ENCODE measurements at places on chromosomes 4 and X. TPM values are rescaled to one million over a fixed set of nuclear protein-coding genes. Genes with fewer than 3 reads are reported as not detected.

PAGE4 gene
- total RNA-seq, result not detected

GRCh38 chrX:103183912-103184311, 31.0 kb upstream of the BEX4 start:
- DNase-seq, result no peak

ERVMER34-1 gene
- total RNA-seq, result 0.09 TPM

DNA sequence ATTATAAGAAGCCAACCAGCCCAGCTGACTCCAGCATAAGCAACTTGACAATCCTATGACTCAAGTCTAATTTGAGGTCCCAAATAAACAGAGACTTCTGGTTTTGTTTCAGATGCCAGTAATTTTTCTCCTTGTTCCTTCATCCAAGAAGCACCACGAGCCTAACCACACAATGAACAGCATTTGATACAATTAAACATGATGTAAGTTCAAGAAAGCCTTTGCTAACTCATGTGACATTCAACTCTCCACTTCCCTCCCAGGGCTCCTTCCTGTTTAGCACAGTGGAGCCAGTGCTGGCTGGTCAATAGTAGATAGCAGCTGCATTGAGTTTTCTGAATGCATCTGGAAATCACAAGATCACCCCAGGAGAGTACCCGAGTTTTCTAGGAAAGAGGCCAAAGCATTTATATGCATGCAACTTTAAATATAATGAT, 206.3 kb downstream of the ARHGAP24 start:
- no peak for DNase-seq

GRCh38 chrX:74804574-74804973, 120.7 kb downstream of the NEXMIF start:
- DNase-seq, result no peak

- DNase-seq, result no peak
These were observed 138.7 kb downstream of the VSIG4 start for GRCh38 chrX:65900850-65901844.

DNA sequence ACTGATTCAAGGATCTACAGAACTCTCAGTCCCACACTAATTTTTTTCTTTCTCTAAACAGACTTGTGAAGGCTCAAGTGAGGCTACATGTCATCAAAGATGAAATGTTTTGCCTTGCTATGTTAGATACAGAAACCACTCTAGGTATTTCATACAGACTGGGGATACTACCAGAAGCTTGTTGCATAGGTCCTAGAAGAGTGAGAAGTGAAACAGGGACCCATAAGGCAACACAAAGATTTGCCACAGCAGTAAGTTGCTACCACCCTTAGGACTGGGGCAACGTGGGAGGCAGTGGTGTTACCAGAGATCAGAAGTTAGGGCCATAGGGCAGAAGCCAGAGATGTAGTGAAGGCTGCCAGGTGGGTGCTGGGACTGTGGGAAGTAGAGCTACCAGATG, 50.7 kb upstream of the MID1IP1 start:
- no peak for DNase-seq

- DNase-seq, result no peak
These were observed 37.4 kb upstream of the NDST3 start for GRCh38 chr4:117996891-117997290.

DNA sequence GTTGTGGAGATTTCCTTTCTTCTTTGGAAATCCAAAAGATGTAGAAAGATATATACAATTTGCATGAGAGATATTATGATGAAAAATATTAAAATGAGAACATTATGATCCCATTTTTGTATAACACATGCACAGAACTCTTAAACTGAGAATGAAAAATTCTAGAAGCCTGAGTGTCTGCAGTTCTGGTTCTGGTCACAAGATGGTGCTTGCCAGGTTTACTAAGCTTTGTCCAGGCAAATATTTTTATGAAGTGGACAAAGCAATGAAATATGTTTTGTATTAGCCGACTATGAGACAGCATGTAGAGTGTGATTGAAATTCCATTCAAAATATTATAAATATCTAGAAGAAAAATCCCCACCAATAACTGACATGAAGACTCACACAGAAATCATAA, 2.2 kb downstream of the PWWP3B start:
- no peak for DNase-seq

Data from activated T-cell treated with anti-CD3 and anti-CD28 coated beads, Interleukin-2, amount 50 U/mL, for 72 hours (primary cell).